ENCODE measurements at places on chromosomes 3 and 15.
A peak's percentile ranks its signal among the peaks of the same experiment; 100 is the strongest.

- DNase-seq, result no peak
Measured at GRCh38 chr15:68609629-68610028, 30.8 kb downstream of the CORO2B start.

GRCh38 chr3:99817047-99817436, 620 bp upstream of the CMSS1 start:
- DNase-seq, result no peak

GRCh38 chr3:136893848-136894443, 31.9 kb downstream of the NCK1 start:
- no peak for DNase-seq

DNA sequence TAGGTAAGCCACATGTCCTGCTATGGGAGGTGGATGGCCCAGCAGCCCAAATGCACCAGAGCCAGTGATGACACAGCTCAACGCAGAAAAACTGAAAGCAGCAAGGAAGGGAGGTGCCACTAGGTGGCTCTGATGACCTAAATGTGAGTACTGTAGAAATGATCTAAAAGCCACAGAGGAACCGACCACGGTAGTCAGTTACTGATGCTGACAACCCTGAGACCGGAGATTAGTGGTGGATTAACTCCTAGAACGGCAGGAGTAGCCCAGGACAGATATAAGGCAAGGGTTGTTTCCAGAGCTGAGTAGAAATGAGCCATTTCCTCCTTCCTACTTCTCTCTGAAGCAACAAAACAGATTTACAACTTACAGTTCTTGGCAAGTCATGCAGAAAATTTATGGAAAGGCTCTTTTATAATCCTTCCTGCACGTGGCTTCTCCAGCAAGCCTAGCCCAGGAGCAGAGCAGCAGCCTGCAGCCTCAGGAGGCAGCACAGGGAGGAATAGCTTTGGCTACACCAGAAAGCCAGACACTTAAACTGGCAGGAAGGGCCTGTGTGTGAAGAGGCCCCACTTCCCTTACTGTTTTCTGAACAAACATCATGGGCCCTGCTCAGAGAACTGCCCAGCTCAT, 13.1 kb downstream of the FBXL22 start:
- peak; percentile 60 for DNase-seq

DNA sequence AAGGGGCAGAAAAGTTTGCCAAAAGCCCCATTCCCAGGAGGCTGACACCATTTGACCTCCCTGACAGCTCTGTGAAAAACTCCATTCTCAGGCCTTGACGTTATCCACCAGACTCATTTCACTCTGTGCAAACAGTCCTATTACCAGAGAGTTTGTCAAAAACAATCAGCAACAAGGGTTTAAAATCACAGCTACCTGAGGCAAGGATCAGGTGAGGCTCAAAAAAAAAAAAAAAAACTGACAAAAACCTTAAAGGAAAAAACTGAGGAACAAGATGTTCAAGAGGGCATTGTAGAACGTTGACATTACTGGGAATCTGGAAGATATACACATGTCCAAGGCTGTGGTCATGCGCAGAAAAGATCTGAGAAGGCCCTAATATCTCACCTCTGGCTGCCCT, 11.4 kb downstream of the AVEN start:
- no peak for DNase-seq

- no peak for DNase-seq
Measured at GRCh38 chr15:56699743-56700142, 33.6 kb downstream of the ZNF280D start.

DNA sequence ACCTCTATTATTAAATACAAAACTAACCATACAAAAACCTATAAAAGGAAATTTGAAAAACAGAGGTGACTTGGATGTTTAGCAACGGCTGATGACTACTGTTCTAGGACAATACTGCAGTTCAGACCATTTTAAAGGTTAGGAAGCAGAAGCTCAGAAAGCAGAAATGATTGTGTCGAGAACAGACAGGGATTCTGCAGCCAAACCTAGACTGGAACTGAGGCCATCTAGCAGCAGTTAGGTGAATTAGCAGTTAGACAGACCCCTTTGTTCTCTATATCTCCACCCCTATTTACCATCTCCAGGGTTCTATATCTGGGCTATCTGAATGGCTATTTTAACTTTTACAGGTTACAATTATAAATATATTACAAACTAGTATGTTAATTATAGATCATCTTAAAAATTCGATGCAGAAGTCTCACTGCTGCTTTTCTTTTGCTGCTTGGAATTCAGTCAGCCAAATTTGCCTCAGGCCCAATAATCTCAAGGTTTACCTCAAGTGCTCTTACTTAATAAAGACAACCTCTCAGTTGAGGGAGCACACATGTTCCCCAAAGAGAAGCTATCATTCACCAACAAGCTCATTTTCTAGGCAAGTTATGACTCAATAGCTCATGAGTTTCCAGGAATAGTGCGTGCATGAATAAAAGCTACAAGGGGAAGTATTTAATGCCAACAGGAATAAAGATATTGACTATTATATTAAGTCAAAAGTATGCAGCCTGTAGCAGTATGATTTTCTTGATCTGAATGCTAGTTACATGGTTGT, 9.3 kb upstream of the IL1RAP start:
- DNase-seq, result no peak

DNA sequence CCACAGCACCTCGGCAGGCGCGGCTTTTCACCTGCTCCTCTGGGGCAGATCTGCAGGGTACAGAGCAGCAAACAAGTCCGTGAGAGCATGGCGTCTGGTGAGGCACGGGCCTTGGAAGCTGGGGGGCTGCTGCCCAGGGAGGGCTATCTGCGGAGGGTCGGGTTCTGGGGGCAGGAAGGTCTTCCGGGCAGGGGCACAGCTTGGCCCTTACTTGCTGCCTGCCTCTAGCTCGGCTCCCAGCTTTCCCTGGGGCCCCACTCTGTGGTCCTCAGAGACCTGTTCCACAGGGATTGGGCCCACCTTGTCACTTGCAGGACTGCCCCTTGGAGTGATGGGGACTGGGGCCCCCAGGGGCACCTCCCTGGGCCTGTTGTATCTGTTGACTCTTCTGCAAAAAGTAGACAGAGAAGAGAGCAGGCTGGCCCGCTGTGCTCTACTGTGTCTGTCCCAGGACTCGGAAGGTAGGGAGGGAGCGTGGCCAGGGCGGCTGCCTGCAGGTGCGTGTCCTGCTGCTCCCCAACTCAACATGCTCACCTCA, 84.1 kb downstream of the TBC1D2B start:
- DNase-seq, result no peak

DNA sequence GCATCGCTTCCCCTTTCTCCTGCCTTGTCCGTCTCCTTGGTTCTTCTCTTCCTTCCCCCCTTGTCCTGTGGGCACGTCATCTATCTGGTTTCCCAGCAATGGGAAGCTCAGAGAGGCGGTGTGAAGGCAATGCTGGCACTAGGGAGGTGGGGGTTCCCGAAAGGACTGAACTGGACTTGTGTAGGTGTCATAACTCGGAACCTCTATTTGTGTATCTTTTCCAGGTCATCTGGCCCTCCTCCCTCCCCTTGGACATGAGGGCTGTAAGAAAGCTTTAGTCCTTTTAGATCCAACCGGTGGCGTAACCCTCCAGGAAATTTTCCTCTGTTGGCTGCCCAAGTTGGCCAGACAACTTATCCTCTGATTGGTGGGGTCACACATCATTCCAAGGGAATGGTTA, 231.5 kb upstream of the TLE3 start:
- DNase-seq, result no peak

DNA sequence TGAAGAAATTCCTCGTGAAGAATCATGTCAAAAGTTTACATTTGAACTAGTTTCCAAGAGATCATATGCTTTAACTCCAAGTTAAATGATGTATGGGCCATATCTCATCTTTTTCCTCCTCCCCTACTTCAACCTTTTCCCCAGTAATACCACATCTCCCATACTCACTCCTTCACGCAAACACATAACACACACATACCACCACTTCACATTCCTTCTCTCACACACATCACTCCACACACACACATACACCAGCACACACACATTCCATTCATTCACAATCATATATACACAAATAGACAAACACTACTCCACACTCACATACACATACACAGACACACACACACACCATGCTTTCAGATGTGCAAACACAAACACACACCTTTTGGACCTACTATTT, 769.0 kb upstream of the NR2F2 start:
- no peak for DNase-seq

DNA sequence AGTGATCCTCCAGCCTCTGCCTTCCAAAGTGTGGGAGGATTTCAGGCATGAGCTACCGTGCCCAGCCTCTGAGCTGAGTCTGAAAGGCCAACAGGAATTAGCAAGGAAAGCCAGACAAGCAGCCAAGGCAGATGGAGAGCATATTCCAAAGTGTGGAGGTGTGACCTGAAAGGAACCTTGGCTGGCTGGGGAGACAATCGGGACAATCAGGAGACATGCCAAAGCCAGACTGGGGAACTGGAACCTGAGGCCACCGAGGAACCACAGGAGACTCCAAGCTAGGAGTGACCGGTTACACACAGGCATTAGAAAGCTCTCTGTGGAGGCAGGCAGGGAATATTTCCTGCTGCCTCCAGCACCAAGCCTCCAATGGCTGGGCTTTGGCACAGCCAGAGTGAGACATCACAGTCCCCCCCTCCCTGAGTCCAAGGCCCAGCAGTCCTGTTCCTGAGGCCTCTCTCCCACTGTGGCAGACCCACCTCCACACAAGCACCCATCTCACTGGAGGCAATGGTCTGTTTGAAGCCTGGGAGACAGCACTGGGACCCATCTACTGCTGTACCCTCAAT, 4.5 kb upstream of the C15orf39 start:
- no peak for DNase-seq

DNA sequence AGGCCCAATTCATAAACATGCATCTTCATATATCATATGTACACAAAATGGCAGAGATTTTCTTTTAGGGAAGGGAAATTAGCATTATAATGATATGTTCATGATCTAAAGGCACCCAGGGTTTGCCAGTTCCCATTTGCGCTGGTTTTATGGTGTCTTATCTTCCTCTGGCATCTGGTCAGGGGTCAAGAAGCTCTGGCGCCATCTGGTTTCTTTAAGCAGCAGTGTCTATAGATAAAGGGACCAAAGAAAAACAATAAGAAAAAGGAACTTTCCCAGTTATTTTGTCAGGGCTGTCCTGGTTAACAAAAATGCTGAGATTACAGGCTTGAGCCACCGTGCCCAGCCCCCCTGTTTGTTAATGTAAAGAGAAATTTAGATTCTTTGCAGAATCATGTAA, 3.3 kb upstream of the DCP1A start:
- no peak for DNase-seq

DNA sequence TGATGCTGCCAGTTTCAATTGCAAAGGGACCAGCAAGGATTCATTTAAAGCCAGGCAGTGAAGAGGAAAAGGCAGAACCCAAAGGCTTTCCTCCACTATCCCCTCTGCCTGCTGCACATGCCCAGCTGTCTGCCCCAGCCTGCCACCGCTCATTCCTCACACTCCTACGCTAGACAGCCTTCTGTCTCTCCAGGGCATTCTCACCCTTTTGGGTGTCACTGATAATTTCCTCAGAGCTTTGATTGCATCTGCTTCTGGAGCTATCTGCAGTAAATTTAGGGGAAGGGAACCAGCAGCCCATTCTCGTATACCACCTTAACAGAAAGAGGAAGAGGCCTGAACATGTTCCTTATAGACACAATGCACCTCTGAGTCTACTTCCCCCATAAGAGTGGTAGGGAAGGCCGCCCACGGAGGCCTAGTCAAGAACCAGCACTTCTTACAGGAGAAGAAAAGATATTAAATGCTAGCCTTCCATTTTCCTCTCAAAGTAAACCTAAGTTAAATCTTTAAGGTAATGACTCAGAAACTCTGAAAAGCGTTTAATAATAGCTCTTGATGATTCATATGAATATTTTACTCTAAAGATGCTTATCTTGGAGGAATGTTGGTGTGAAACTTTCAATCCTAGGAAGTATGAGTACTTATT, 20.9 kb downstream of the NUDT16 start:
- no peak for DNase-seq

DNA sequence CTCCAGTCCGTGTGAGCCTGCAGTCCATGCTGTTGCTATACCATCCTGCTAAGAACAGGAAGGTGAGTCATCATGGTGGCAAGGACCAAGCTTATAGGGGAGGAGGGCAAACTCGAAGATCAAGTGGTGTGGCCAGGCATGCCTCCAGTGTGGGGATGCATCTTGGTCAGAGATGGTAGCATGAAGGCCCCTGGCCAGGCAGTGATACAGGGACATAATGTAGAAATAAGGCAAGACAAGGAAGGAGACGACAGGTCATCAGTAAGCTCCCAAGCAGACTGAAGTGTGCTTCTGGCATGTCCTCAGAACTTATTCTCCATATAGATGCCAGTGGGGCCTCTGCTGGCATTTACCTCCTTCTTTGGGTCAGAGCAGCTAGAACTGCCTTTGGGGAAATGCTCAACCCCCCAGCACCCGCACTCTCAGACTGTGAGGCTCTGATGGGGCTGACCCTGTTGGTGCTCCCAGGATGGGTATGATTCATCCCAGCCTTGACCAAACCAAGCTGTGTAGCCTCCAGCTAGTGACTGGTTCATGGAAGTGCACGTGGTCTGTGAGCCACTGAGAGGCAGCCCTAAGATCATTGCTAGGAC, 52.5 kb upstream of the ATP2B2 start:
- no peak for DNase-seq

GRCh38 chr3:197174927-197175326, 123.5 kb downstream of the DLG1 start:
- no peak for DNase-seq

- peak; percentile 58 for DNase-seq
Measured at GRCh38 chr3:160941885-160942494, 163.2 kb downstream of the B3GALNT1 start.

GRCh38 chr3:8506571-8507061, 5.0 kb downstream of the LMCD1 start:
- DNase-seq, result no peak

DNA sequence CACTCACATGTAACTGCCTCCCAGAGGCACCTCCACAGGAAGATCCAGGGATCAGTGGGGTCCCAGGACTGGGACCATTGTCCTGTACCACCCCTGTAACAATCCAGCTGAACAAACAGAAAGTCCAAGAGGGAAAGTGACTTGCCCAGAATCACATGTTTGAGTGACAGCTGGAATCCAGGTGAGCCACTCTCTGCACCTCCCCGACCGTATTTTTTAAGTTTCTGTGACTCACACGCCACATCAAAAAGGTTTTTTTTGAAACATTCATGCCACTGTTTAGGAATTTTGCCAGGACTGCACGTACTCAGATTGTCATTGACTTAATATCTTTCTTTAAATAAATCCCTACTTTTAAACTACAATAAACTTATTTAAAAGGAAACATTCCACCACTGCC, 9.8 kb upstream of the SLC6A1 start:
- DNase-seq, result no peak

- DNase-seq, result no peak
Measured at GRCh38 chr15:55401786-55402246, 6.3 kb downstream of the CCPG1 start.
